NCI-H446 (cell line): ENCODE measurements at places on chromosomes 6 and 20.

GRCh38 chr6:37743926-37744325, 46.2 kb upstream of the MDGA1 start:
- DNase-seq, result no peak

DNA sequence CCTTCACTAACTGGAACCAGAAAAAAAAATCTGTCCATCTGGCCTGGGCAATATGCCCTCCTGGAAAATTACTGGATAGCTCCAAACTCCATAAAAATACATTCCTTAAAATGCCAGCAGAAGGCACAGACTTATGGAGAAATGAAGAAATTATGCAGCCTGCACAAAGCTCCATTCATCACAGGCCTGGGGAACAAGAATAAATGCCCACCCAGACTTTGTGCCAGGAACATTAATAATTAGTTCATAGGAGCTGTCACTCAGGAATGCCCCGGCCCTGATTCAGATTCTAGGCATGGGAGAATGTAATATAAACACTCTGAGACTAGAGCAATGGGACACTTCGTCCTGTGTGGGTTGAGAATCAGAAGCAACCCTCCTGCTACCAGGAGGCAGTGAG, 199.3 kb downstream of the OTOR start:
- DNase-seq, result no peak

- DNase-seq, result no peak
Observed at GRCh38 chr20:10591946-10592521, 81.8 kb downstream of the JAG1 start.

DNA sequence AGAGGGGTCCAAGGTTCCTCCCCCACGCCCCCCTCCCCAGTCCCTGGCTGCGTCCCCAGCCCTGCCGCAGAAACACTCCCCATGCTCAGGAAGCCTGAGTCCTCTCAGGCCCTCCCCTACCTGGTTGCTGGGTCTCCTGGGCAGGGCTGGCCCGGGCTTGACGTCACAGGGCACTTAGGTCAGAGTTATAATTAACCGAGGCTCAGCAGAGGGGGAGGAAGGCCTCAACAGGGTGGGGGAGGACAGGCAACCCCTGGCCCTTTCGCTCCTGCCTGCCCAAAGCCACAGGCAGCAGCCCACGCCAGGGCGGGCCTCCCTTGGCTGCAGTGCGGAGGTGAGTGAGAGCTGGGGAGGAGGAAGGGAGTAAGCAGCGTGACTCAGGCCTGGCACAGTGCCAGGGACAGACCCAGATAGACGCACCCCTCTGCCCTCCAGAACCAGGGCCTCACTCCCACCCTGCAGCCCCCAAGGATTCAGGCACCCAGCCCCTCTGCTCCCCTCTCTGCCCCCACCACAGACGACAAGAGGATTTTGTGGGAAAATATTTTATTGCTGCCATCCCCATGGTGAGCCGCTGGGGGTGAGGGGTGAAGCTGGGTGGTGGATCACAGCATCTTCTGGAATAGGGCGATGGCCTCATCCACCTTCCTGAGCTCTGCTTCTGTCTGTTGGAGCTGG, at the start of gene VWA7:
Gene VWA7 (minus strand): TSS at position 340 of the 678 bp plus-strand sequence. CDS start 549 bp downstream, outside the sequence.
- no peak for DNase-seq

DNA sequence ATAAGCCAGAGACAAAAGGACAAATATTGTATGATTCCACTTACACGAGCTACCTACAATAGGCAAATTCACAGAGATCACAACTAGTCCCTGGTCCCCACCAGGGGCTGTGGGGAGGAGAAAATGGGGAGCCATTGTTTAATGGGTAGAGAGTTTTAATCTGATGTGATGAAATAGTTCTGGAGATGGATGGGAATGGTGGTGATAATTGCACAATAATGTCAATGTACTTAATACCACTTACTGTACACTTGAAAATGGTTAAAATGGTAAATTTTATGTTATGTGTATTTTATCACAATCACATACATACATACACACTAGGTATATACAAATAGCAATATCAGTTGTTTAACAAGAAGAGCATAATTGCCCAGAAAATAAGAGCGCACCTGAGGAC, 24.3 kb upstream of the GSTA3 start:
- DNase-seq, result no peak

DNA sequence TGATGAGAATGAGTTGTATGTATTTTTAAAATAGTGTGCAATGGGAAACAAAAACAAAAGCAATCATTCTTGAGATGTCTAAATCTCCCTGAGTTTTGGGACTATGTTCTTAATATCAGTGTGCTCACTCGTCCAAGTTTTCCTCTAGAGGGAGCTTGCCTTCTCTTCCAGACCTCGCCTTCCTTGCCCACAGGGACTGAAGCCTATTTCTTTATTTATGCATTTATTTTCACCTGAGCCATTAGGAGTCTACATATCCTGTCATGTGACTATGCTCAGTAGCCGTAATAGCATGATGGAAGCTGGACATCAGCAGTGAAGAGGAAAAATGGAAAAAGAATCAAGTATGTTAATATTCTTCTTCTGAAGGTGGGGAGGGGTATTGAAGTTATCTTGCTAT, 131.2 kb downstream of the SH3BGRL2 start:
- DNase-seq, result no peak

- DNase-seq, result peak; percentile 46
Observed at GRCh38 chr6:89371849-89372505, 19.5 kb upstream of the UBE2J1 start.

GRCh38 chr6:44869321-44869897, 458.7 kb upstream of the RUNX2 start:
- no peak for DNase-seq

DNA sequence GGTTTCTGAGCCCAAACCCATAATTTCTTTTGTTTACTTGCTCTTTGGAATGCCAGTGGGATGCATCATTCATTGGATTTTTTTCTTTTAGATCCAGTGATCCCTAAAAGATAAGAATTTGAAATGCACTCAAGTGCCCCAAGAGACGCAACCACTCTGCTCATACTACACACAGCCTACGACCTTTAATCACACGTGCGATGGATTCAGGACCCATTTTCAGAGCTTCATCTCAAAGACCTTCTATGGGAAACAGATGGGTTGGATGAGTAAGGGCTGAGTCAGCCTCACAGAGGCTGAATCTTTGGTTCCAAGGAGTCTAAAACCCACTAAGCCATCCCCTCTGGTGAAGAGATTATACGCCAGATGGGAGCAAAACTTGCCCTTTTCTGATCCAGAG, 265.5 kb upstream of the EXOC2 start:
- peak; percentile 13 for DNase-seq

DNA sequence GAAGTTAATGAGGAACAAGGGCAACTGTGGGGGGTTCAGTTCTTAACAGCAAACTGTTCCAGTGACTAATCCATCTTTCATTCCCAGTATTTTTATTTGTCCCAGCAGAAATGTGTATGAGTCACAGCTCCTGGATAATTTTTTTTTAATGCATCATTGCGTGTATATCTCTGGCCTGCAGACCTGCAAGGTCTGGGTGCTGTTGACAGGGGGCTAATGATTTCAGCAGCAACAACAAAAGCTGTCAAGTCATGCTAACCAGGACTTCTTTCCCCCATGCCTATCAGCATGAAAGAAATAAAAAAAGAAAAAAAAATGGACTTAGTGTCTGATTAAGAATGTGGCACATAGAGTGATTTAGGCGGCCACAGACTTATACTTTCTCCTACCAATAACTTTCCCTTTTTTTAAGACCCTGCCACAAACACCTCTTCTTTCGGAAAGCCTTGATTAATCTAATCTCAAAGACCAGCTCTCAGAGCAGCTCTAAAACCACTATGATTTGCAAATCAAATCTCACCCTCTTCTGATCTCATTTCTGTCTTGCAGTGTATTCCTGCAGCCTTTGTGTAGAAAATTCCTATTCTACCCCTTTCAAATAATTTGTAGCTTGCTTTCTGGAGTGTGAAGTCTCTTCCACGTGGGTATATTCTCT, 14.2 kb upstream of the PREX1 start:
- DNase-seq, result peak; percentile 27

DNA sequence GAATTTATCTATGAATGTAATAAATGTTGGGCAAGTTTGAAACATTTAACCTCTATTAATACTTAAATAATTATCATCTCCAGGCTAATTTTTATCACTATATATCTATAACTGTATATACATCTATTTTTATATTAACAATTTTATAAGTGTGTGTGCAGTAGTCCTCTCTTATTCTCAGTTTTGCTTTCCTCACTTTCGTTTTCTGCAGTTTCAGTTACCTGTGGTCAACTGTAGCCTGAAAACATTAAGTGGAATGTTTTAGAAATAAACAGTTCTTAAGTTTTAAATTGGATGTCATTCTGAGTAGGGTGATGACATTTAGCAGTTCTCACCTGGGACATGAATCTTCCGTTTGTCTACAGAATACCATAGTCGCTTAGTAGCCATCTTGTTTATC, 379.4 kb upstream of the MAN1A1 start:
- DNase-seq, result no peak

- DNase-seq, result no peak
Observed at GRCh38 chr6:126002755-126003679, 16.7 kb downstream of the TRMT11 start.

DNA sequence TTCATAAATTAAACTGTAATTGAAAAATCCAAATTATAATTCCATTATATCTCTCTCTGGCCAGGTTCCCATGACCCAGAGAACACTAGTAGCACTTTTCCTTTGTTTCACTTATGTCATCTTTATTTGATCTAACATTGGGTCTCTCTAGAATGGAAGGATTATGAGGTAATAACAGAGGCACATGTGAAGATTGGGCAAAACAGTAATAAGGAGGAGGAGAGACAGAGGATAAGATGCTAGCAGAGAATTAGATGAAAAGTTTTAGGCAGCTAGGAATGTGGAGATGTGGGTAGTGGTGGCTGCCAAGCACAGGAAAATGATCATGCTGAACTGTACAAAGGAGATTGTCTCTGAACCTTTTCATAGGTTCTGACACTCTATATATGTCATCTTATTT, 3.3 kb downstream of the TAB2 start:
- DNase-seq, result no peak

- DNase-seq, result peak; percentile 91
Observed at GRCh38 chr20:62367633-62368391, 700 bp upstream of the LAMA5 start.

GRCh38 chr6:12973386-12973785, 256.8 kb downstream of the PHACTR1 start:
- DNase-seq, result no peak

DNA sequence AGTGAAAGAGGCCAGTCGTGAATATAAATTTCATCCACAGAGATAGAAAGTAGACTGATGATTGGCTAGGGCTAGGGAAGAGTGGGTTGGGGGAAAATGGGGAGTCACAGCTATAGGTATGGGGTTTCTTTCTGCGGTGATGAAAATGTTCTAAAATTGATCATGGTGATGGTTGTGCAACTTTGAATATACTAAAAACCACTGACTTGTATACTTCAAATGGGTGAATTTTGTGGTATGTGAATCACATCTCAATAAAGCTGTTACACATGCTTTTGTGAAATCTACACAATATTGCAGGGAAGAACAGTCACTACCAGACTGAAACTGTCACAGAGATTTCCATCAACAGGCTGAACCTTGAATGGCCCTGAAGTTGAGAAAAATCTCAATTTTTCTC, 61.5 kb downstream of the LYRM4 start:
- DNase-seq, result no peak

DNA sequence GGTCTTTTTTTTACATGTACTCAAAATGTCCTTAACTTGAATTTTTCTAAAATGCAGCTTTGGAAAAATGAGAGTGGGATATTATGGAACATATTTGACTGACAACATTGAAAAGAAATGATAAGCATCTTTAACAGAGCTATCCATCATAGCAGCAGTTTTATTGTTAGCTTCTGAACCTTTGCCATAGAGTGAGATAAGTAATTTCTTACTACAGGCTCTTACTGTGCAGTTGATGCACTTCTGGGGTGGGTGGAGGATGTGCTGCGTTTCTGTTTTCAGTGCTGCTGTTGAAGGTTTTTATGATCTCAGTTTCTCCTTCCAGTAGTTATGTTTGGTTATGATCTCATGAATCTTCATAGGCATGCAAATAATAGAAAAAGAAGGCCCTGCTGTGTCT, 267.0 kb downstream of the TMEM242 start:
- no peak for DNase-seq

DNA sequence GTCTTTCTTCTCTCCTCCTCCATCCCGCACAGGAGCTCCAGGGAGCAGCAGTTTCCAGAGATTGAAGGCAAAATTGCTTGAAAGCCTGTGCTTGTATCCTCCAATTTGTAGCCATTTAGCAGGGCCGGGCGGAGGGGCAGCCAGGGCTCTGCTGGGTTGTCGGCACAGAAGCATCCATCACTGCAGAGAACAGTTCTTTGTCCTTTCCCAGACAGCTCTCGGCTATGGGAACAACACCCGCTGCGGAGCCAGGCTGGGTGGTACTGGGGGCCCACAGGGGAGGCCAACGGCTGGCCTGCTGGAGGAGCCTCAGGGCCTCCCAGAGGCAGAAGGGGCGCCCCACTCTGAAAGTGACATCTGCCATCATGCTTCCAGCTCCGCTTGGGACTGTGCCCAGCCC, 7.8 kb downstream of the HRH3 start:
- no peak for DNase-seq

GRCh38 chr6:89527634-89528033, 94.7 kb downstream of the ANKRD6 start:
- no peak for DNase-seq

- DNase-seq, result no peak
Observed at GRCh38 chr6:98841621-98842341, 7.4 kb downstream of the POU3F2 start.

GRCh38 chr6:2441601-2442475, 196.4 kb upstream of the GMDS start:
- DNase-seq, result no peak

- DNase-seq, result no peak
Observed at GRCh38 chr6:43907789-43908472, 137.9 kb downstream of the VEGFA start.

GRCh38 chr6:76881414-76881813, 581.9 kb downstream of the HTR1B start:
- DNase-seq, result no peak

- DNase-seq, result no peak
Observed at GRCh38 chr6:45398075-45398813, 20.5 kb upstream of the SUPT3H start.

DNA sequence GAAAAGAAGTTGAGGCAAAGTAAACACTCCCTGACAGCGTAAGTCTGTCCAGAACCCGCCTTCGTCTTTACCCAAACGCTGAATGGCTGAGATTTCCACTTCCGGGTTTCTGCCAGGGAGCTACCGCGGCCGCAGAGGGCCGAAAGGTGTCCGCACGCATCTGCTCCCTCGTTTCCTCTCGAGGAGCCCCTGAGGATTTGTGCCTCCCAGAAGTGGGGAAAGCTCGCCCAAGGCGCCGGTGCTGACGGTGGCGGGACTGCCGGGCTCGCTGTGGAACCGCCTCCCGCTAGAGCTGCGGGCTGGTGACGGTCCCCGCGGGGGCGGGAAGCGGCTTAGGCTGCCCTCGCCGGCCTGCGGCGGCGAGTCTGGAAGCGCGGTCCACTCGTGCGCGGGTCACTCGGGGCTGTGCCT, 1760.2 kb upstream of the DEFB115 start:
- DNase-seq, result peak; percentile 68

GRCh38 chr6:64230530-64230929, 594.9 kb downstream of the PHF3 start:
- DNase-seq, result no peak
